ENCODE measurements at places on chromosomes 2 and 18.
A peak's percentile ranks its signal among the peaks of the same experiment; 100 is the strongest.

DNA sequence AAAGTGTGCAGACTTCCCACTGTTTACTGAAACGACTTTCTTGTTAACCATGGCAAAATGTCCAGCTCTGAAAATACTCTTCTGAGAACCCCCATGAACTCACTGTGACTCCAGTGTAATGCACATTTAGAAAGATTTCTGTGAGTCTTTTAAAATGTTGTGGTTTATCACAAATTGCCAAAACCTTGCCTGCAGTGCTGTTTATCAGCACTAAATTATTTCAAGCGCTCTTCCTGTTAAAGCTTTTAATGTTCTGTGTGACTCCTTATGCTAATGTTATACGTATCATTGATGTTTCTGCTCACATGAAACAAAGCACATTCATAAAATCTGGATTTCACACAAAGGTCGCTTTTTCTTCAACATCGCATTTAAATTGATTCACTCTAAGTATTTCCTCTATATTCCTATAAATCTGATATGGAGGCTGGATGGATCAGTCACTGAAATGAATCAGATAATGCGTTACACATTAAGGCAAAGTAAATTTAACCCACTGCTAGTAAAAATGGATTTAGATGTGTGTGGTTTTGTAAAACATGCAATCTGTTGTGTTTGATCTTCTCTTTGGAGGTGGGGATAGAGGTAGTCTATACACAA is 521.2 kb downstream of the NYAP2 start:
- DNase-seq, result no peak

DNA sequence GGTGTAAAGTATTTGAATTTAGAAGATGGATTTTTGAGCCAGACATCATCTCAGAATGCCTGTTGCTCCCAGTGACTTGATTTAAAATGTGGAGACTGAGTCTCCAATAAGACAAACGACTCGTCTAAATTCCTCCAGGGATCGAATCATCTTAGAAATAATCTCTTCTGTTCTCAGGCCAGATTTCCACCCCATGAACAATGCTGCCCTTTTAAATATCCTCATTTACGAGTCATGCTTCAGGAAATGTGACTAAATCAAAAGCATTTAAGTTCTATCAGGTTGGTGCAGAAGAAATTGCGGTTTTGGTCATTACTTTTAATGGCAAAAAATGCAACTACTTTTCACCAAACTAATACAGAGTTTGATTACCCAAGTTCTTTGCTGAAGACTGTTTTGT is 684.6 kb upstream of the SOX11 start:
- no peak for DNase-seq

GRCh38 chr2:117963446-117963845 is 50.4 kb downstream of the CCDC93 start:
- DNase-seq, result no peak

DNA sequence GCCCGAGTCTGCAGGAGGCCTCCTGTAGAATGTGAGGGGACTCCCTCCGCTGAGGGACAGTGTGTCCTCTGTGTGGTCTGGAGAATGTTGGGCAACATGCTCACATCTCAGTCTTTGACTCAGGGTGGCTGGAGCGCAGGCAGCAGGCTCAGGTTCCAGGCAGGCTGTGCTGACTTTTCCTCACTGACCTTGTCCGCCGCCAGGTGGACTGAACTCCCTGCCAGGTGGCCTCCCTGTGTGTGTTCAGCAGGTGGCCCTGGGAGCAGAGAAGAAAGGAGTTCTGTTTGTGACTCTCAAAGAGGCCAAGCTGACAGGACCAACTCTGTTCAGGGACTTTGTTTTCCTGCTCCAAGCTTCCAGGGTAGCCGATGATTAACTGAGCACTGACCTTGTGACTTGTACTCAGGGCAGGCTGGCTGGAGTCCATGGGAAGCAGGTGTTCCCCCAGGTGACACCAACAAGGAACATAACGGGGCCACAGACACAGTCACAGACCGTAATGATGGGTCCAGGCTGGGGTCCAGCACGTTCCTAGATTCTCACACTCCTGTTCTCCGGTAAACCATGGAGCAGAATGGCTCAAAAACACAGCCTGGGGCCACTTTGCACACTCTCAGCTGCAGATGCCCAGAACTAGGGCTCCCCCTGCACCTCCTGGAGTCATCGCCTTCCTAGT is 439.8 kb downstream of the RNF144A start:
- DNase-seq, result peak; percentile 12

GRCh38 chr2:82730811-82731210 is 1728.3 kb downstream of the SUCLG1 start:
- DNase-seq, result no peak

GRCh38 chr2:238100821-238101771 is 956 bp downstream of the ESPNL start:
- DNase-seq, result no peak

DNA sequence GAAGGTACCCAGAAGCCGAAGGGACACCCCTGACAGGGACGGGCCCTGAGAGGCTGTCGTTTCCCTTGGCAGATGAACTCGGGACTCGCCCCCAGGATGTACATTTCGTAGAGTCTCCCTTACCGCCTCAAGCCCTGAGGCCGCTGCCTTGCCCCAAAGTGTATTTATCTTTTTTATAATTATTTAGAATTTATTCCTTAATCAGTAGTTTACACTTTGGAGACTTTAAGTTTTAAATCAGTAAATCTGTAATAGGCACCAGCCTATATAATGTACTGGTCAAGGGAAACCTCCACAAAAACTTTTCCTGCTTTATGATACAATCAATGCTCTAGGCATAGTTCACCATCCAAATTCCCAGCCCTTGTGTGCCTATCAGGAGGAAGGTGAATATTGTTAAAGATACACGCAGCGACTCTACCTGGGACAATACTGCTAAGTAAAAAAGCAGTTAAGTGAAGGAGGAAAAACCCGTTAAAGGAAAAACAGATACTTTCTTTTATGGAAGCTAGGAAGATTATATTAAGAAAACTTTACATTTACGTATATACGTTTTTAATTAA is 848 bp downstream of the VRK2 start:
- DNase-seq, result no peak

- no peak for DNase-seq
These were observed 416.6 kb upstream of the SMIM21 start for GRCh38 chr18:75844146-75844545.

DNA sequence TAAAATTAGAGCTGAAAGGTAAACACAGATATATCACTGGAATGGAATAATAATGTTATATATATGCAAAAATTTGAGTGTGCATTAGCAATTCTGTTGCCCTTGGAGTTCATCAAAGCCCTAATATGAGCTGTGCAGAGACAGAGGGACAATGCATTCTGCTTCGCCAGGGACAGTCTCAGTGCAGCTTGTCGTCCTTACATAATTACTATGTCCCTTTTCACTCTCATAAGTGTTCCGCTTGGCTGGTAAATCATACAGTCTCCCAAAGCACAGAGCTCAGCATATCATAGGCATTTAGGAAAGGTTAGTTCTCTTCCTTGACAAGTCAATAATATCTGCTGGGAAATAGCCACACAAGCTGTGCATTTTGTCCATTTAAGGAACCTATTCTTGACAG is 30.7 kb downstream of the MAPK4 start:
- DNase-seq, result no peak

- DNase-seq, result no peak
These were observed 51.6 kb upstream of the CCBE1 start for GRCh38 chr18:59748628-59749360.

DNA sequence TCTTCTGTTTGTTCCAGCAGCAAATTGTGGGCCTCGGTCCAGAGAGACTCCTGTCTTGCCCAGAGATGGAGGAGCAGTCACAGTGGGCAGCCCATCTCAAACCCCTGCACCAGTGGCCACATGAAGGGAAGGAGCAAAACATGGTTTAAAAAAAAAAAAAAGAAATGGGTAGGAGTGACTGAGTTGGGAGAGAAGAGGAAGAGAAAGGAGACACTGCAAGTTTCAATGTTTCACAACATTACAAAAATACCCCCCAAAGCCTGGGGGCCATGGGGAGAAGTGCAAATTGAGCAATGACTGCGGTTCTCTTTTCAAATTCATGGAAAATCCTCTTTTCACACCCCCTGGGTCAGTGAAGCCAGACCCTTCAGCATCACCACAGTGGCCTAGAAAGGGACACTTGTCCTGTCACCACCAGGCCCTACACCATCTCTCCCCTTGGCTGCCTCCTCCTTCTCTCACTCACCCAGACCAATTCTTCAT is 117.1 kb downstream of the ZFP36L2 start:
- DNase-seq, result no peak

DNA sequence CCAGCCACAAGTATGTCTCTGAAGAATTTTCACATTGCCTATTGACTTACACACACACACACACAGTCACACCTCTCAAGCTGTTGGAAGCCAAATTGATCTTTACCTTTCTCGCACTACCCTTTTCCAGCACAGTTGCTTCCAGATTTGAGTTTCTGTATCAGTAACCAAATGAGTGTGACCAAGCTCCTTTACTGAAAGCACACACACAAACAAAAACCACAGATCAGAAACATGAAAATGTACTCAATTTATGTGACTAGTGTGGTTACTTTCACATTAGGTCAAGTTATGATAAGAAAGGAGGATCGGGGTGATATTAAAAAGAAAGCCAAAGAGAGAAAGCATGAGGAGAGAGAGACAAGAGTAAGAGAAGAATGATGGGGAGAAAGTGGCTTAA is 993.9 kb upstream of the POU3F3 start:
- DNase-seq, result no peak

DNA sequence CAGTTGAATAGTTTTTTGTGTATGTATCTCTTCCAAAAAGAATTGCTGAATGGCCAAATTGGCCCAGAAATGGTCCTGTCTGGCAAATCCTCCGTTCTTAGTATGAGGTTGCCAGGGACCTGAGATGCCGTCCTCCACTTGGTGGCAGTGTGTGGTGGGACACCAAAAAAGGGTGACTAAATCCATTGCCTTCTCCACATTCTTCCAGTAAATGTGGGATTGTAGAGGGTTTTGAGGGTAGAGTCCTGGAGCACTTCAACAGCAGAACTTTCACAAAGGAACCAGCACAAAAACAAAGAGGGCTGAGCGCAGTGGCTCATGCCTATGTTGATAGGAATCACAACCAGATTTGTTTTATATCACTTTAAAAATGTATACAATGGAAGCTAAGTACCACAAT is 199.9 kb downstream of the BCL2 start:
- DNase-seq, result no peak

GRCh38 chr2:59184276-59185020 is 943.3 kb upstream of the FANCL start:
- no peak for DNase-seq

- no peak for DNase-seq
These were observed 970.4 kb downstream of the EPHA4 start for GRCh38 chr2:220601674-220602073.

GRCh38 chr18:8616028-8616401 is 6.8 kb downstream of the RAB12 start:
- no peak for DNase-seq

- DNase-seq, result no peak
These were observed 185.3 kb upstream of the ATP5MC3 start for GRCh38 chr2:175366815-175367214.

DNA sequence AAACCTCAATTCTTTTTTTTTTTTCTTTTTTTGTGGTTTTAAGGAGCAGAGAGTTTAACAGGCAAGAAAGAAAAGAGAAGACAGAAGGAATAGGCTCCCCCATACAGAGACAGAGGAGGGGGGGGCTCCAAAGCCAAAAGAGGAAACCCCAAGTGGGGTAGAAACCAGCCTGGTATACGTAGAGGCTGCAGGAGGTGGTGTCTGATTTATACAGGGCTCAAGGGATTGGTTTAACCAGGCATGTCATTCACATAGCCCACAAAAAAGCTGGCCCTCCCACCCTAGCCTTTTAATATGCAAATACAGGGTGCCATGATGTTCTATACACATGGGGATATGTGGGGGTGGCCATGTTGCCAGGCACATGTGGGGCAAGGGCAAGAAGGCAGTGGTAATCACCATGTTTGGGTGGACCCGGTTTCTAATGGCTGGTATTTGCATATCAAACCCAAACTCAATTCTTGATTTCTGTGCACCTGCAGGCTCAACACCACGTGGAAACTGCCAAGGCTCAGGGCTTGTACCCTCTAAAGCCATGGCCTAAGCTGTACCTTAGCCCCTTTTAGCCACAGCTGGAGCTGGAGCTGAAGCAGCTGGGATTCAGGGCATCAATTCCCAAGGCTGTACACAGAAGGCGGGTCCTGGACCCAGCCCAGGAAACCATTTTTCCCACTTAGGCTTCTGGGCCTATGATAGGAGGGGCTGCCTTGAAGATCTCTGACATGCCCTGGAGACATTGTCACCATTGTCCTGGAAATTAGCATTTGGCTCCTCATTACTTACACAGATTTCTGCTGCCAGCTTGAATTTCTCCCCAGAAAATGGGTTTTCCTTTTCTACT is 170.3 kb downstream of the MAIP1 start:
- DNase-seq, result no peak

DNA sequence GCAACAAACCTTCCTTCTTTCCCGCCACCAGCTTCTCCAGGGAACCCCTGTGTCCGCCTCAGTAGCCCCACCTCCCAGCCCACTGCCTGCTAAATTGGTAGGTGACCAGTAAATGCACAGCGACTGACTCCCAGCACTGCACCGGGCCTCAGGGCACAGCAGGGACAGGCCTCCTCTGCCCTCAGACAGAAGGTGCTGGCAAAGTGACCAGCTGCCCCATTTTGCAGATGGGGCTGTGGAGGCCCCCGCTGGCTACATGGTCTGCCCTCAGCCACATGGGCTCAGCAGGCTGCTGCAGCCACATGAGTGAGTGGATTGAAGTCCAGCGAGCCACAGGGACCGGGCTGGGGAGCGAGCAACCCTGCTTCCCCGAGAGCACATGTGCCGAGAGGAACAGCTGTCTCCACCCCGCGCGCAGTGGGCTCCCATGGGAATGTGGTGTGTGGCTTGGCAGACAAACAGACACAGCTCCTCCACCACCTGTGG is 7.8 kb upstream of the NPPC start:
- no peak for DNase-seq

DNA sequence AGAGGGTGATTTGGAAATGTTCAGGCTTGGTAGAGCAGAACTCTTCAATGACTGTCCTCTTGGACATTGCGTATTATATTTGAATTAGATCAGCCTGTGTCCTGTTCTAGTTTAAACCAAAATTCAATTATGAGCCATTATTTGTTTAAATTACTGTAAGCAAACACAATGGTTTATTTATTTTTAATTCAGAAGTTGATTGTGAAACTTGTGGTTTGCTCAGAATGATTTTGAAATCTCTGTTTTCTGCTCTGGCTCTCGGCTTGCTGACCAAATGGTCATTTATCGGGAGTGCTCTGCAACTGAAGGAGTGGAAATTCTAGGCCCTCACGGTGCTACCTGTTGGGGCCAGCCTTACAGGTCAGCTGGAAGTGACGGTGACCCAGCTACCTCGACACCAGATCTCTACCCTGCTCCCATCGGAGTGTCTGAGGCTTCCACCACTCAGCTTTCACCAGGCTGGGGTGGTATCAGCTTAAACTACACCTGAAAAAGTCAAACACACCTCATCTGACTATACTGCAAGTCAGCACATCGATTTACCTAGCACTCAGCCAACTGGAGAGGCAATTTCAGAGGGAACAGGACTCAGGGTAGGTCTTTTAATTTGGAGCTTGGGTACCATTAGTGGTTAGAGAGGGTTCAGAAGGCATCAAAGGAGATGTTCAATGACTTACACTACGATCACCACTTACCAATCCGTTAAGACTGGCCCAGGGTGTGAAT is 36.8 kb upstream of the GPD2 start:
- DNase-seq, result no peak
